NCI-H2081 treated with DMSO at 0.1 percent for 48 hours (cell line): ENCODE measurements at places on chromosomes 13 and 19.

GRCh38 chr13:107395927-107396662 is 819.2 kb downstream of the LIG4 start:
- no peak for DNase-seq

DNA sequence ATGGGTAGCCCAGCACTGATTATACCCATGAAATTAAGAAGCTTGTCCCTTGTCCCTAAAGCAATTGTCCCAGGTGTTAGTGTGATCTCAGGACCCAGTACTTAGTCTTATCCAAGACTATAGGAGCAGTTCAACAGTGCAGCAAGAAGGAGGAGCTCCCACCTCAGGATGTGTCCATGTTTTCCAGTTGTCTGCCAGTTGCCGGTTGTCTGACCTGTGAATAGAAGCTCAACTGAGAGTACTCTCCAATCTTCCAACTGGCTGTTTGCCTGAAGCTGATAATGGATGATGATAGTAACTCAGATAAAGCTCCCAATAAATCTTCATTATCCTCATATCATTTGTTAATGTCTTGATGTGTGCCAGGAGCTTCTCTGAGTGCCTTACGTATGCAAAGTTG is 107.2 kb upstream of the HTR2A start:
- no peak for DNase-seq

GRCh38 chr19:6041991-6042481 is 64.1 kb upstream of the RANBP3 start:
- no peak for DNase-seq

- DNase-seq = no peak
Observed at GRCh38 chr19:17352608-17353280, 15.4 kb downstream of the GTPBP3 start.

GRCh38 chr19:2332341-2333026 is 4.0 kb downstream of the SPPL2B start:
- peak; percentile 50 for DNase-seq

GRCh38 chr13:47372751-47373150 is 475.9 kb upstream of the HTR2A start:
- no peak for DNase-seq

GRCh38 chr13:26735677-26736076 is 24.9 kb downstream of the GPR12 start:
- no peak for DNase-seq
